Mucosa of descending colon (tissue), 3 donors: ENCODE measurements at places on chromosomes 5 and 9.

- no peak for DNase-seq
These were observed 44.9 kb upstream of the MYO10 start for GRCh38 chr5:16980983-16981382.

DNA sequence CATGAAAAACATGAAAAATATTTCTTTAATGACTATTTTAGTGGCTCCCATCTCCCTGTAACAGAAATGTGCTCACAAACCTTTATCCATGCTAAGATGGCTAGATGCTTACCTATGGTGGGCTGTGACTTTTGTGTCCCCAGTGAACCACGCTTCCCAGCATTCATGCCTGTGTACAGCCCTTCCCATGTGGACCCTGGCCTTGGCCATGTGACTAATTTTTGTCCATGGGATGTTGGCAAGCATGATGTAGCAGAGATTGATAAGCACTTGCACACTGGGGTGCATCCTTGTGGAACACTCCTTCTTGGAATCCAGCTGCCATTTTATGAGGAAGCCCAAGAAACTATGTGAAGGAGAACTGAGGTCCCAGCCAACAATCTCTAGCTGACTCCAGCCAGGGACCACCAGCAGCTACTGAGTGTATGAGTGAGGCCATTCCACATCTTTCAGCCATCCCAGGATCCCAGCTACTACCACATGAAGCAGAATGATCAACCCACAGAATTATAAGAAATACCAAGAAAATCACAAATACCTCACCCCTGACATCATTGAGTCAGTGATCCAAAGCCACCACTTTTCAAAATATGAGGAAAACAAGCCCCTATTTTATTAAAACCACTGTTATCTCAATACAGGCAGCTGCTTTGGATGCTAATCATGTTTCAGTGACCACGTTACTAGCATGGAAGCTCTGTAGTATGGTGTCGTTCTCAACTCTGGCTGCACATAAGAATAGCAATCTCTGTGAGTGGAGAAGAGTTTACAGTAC, 16.1 kb upstream of the RAI14 start:
- no peak for DNase-seq

DNA sequence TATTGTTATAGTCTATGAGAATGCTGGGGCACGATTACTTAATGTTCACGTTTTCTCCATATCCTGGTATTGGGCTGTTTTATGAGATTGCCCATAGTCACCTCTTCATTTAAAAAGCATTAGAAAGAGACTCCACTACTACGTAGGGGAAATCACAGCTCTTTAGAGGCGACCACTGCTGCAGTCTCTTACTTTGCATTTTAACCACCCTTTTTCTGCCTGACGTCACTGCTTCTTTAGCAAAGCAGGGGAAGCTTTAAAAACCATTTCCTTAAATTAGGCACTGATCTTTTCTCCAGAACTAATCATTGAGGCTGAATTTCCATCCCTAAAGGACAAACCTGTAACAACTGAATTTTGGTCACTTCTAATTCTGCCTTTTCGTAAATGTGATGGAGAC, 38.9 kb downstream of the ZNF608 start:
- DNase-seq: no peak

DNA sequence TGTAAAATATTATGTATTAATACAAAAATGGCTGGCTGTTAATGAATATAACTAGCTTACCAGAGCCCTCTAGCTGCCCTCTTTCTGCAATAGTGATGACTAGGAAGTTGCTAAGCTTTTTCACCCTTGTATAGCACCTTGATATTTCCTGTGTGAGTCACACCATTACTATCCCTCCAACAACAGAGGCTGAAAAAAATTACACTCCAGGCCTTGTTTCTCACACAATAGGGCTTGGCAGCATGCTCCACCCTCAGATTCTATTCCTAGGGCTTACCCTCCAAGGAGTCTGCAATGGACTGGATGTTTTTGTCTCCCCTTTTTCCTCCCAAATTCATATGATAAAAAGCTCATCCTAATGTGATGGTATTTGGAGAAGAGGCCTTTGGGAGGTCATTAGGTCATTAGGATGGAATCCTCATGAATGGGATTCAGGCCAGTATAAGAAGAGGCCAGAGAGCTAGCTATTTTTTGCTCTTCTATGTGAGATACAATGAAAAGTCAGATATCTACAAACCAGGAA, 184.6 kb upstream of the MAP1B start:
- DNase-seq: no peak

GRCh38 chr5:16626696-16627264, 10.0 kb upstream of the RETREG1 start:
- no peak for DNase-seq

GRCh38 chr9:110081395-110081794, 126.6 kb downstream of the C9orf152 start:
- DNase-seq: no peak

- no peak for DNase-seq
These were observed 89.4 kb downstream of the KCTD16 start for GRCh38 chr5:144260121-144260520.

- no peak for DNase-seq
These were observed 76.8 kb downstream of the TMEM167A start for GRCh38 chr5:83000428-83000827.

GRCh38 chr5:179836225-179837019, 15.7 kb downstream of the SQSTM1 start:
- DNase-seq: no peak

DNA sequence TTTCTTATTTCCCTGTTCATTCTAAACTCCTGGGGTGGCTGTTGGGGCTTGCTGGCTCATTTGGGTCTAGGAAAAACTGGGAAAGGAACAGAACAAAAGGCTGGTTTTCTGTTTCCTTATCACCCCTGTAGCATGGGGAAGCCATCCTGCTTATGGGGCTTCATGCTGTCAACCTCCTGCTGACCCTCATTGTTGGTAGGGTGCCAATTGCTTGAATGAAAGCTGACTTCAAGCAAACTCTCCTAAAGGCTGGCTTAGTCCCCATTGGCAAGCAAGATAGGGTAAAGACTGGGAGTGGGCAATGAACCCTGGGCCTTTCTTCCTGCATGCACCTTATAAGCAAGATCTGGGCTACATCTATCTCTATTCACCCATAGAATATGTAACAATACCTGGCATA, 511.6 kb downstream of the DMAC1 start:
- no peak for DNase-seq

GRCh38 chr9:124908098-124908497, 32.8 kb downstream of the GOLGA1 start:
- DNase-seq: no peak

GRCh38 chr9:34363619-34364351, 12.9 kb downstream of the MYORG start:
- no peak for DNase-seq

GRCh38 chr5:163505049-163505367, 411 bp upstream of the MAT2B start:
- no peak for DNase-seq
